ENCODE measurements at places on chromosomes 3 and 15. TPM values are rescaled to one million over a fixed set of nuclear protein-coding genes. Genes with fewer than 3 reads are reported as not detected.

RFX7 gene
- total RNA-seq = 33.8 TPM

PLAAT1 gene
- total RNA-seq = not detected

CAMK2N2 gene
- not detected for total RNA-seq

DPPA2 gene
- total RNA-seq = not detected

SLC9C1 gene
- total RNA-seq = not detected

PLS1 gene
- total RNA-seq = 2.1 TPM

DNA sequence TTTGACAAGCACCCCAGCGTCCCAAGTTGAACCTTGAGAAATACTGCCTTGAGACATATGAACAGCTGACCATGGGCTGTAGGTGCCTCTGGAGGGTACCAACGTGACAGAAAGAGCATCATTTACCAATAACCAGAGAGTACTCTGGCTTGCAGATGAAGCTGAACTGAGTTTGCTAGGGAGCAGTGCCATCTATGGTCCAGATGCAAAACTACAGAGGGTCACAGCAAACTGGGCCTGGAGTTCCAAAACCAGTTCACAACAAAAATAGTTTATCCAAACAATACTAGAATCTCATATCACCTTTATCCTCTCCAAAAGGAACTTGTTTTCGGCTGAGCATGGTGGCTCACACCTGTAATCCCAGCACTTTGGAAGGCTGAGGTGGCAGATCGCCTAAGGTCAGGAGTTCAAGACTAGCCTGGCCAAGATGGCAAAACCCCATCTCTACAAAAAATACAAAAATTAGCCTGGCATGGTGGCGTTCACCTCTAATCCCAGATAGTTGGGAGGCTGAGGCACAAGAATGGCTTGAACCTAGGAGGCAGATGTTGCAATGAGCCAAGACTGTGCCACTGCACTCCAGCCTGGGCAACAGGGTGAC, 69.3 kb downstream of the CHAC1 start:
- no peak overlapping the region for H3K27ac ChIP-seq
- peaks cover 3% of the 10 kb centered on the region for H3K4me1 ChIP-seq
- peaks cover 33% of the 10 kb centered on the region for H3K36me3 ChIP-seq

DNA sequence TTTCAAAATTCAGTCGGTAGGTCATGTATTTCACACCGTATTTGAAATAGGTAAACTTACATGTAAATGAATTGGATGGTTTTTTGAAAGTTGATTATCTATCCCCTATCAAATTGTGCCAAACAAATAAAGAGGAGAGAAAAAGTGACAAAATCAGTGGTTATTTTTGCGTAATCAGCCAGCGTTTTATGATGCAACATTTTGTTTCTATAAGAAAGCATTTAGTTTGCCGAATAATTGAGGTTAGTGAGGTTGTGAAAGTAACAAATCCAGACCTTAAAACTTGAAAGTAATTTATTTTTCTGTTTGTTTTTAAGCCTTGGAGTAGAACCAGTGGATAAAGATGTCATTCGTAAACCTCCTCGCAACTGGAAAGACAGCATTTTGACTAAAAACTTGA, 29.3 kb downstream of the ASTE1 start:
- H3K27ac ChIP-seq = no peak overlapping the region
- no peak overlapping the region for H3K4me3 ChIP-seq
- peaks cover 19% of the 10 kb centered on the region for H3K36me3 ChIP-seq
- H3K4me1 ChIP-seq = peaks cover under 1% of the 10 kb centered on the region

DNA sequence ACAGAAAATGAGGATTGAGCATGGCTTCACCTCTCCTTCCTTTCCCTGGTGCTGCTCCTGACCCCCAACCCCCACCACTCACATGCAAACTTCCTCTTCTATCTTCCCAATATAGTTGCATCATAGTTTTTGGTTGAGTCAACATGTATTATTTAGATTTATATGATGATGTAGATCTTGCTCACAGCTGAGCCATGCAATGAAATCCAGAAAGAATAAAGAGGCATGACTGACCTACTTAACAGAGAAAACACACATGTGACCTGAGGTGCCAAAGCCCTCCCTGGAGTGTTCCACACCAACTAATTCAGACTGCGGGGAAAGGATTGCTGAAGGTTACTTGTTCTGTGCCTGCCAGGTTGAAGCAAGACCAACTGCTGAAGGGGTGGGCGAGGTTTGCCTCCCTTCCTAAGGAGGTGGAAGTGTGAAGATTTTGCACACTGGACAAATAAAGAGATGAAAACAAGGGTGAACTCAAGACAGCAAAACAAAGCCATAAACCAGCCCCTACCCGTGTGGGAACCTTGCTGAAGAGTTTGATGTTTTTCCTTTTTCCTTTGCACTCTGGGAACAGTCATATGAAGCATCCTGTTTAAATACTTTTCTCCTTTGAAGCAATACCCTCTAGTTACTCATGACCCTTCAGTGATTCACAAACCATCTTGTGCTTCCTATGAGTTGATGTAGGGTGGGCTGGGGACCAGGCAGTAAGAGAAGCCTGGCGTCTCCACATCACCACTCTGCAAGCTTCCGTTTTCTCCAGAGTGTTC, 155.2 kb upstream of the UBE2E1 start:
- peaks cover 2% of the 10 kb centered on the region for H3K27me3 ChIP-seq
- H3K4me3 ChIP-seq = no peak overlapping the region
- H3K4me1 ChIP-seq = peaks cover 14% of the 10 kb centered on the region
- H3K36me3 ChIP-seq = no peaks in the 10 kb centered on the region
- H3K27ac ChIP-seq = no peak overlapping the region

- H3K4me1 ChIP-seq = no peaks in the 10 kb centered on the region
- H3K27me3 ChIP-seq = no peaks in the 10 kb centered on the region
- DNase-seq = no peak
- H3K27ac ChIP-seq = no peak overlapping the region
These were observed 17.7 kb downstream of the POC1A start for GRCh38 chr3:52136513-52136912.

DNA sequence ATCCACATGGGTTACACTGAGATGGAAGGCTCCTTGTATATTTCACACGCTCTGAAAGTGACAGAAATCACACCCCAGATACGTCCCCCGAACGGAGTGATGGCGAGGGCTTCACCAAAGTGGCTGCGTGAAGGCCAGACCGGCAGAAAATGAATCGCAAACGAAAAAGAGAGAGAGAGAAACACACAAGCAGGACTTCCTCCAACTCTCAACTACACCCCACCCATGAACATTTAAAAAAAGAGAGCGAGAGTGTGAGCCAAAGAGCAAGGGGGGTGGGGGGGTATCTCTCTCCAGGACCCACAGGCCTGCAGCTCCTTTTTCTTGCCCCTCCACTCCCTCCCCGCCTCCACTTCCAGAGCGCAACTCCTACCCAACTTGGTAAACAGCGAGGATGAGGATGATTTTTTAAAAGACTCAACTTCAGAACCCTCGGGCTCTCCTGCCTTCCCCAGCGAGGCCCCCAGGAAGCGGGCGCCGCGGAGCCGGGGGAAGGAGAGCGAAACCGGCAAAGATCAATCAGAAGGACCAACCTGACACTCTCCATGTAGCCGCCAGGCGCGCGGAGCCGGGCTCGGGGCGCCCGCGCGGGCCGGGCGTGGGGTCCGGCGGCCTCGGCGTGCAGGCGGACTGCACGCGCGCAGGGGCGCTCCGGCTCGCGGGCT, 519.1 kb downstream of the FOXP1 start:
- H3K27ac ChIP-seq = no peak overlapping the region
- H3K27me3 ChIP-seq = no peaks in the 10 kb centered on the region
- peaks cover 65% of the 10 kb centered on the region for H3K4me1 ChIP-seq
- DNase-seq = peak; percentile 76
- H3K36me3 ChIP-seq = peaks cover 15% of the 10 kb centered on the region

DNA sequence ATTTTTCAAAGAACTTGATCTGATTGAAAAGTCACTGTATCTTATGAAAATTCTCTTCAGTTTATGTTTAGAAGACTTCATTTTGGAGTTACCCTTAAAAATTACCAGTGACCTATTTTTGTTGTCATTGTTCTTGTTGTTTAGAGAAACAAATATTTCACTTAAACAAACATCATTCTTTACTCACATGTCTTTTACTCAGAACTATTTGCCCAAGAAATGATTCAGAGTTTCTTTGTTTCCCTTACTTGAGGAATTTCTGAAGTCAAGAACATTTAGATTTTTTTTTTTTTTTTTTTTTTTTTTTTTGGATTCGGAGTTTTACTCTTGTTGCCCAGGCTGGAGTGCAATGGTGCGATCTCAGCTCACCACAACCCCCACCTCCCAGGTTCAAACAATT, 259.6 kb upstream of the UBE2E1 start:
- no peaks in the 10 kb centered on the region for H3K36me3 ChIP-seq
- no peak overlapping the region for H3K27ac ChIP-seq
- no peak overlapping the region for H3K4me3 ChIP-seq
- DNase-seq = no peak

GRCh38 chr15:85764649-85765277, 30.0 kb downstream of the KLHL25 start:
- H3K27ac ChIP-seq = no peak overlapping the region
- no peaks in the 10 kb centered on the region for H3K36me3 ChIP-seq
- no peaks in the 10 kb centered on the region for H3K27me3 ChIP-seq
- DNase-seq = no peak
- no peak overlapping the region for H3K4me3 ChIP-seq
- no peaks in the 10 kb centered on the region for H3K4me1 ChIP-seq

- no peaks in the 10 kb centered on the region for H3K4me1 ChIP-seq
- H3K27ac ChIP-seq = no peak overlapping the region
- no peaks in the 10 kb centered on the region for H3K36me3 ChIP-seq
- DNase-seq = no peak
These were observed 297.1 kb downstream of the NSUN3 start for GRCh38 chr3:94359996-94360395.

- no peaks in the 10 kb centered on the region for H3K27me3 ChIP-seq
- H3K4me1 ChIP-seq = peaks cover 34% of the 10 kb centered on the region
- peak overlapping the region; percentile 4 for H3K4me3 ChIP-seq
These were observed 15.3 kb downstream of the SPCS1 start for GRCh38 chr3:52721002-52721729.

DNA sequence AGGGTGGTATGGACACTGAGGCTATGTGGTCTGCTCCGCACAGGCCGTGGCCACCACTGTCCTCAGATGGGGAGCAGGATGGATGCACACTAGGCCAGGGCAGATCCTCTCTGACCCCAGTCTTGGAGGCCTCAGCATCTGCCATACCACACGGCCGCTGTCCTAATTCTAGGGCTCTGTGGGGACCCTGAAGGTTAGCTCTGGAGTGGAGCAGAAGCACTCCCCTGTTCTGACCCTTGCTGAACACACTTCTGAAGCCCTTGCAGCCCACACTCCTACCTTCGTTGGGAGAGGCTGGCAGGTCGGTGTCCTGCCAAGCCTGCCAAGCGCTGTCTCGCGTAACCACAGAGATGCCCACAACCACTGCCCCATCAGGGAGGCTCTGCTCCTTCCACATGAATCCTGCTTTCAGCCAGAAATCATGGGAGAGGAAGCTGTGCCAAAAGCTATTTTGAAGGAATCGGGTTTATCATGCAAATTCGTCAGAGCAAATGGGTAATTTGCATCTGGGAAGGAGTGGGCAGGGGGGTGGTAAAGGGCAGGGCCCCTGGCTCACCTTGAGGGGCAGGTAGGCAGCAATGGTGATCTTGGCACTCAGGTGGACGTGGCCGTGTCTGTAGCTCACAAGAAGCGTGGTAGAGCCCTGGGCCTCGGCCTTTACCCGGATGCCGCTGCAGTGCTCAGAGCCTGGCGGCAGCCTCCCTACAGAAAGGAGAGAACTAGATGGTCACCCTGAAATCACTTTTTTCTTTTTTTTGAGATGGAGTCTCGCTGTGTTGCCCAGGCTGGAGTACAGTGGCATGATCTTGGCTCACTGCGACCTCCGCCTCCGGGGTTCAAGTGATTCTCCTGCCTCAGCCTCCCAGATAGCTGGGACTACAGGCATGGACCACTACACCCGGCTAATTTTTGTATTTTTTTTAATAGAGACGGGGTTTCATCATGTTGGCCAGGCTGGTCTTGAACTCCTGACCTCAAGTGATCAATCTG, 54.4 kb downstream of the NUP210 start:
- peak overlapping the region; percentile 54 for H3K27ac ChIP-seq
- H3K36me3 ChIP-seq = peaks cover 61% of the 10 kb centered on the region
- H3K27me3 ChIP-seq = no peaks in the 10 kb centered on the region
- no peak overlapping the region for H3K4me3 ChIP-seq

DNA sequence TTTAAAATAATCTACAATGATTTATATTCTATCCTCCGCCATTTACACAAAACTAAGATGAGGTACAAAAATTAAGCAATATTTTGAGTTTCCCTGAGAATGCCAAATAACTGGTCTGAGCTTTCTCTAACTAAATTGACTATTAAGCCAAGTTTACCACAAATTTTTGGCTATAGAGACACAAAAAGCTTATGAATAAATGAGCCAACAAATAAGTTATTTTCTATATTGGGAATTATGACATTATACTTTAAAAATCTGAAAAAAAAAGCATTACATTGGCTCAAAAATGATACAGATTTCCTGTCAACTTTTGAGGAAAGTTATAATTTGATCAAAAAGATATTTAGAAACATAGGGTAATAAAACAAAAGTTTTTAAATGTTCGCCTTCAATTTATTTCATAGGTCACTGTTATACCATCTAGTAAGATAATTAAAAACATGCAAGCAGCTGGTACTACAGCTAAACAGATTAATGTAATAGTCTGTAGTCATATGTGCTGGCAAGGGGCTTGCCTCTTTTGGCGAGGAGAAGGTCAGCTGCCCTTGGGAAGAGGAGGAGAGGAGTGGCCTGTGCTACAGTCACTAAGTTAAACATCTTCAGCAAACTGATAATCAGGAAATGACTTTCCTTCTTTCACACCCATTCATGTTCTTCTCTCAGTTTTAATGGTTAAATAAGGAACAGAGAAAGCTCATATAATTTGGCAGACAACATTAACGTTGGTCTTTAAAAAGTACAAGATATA, 318.5 kb downstream of the TBC1D5 start:
- no peak for DNase-seq
- no peak overlapping the region for H3K4me3 ChIP-seq
- no peaks in the 10 kb centered on the region for H3K27me3 ChIP-seq

GRCh38 chr15:68500363-68501258, 68.6 kb upstream of the ITGA11 start:
- H3K36me3 ChIP-seq = no peaks in the 10 kb centered on the region
- H3K27ac ChIP-seq = no peak overlapping the region
- peaks cover 8% of the 10 kb centered on the region for H3K4me1 ChIP-seq

- no peak for DNase-seq
- no peak overlapping the region for H3K4me3 ChIP-seq
- peaks cover 53% of the 10 kb centered on the region for H3K4me1 ChIP-seq
- no peak overlapping the region for H3K27ac ChIP-seq
- peaks cover 3% of the 10 kb centered on the region for H3K36me3 ChIP-seq
These were observed 57.8 kb downstream of the CCNL1 start for GRCh38 chr3:157102098-157102497.

GRCh38 chr3:112360561-112360960, 27.6 kb downstream of the CD200 start:
- H3K4me3 ChIP-seq = no peak overlapping the region
- H3K27me3 ChIP-seq = no peaks in the 10 kb centered on the region
- peaks cover 45% of the 10 kb centered on the region for H3K4me1 ChIP-seq
- DNase-seq = no peak

- H3K4me3 ChIP-seq = no peak overlapping the region
- H3K4me1 ChIP-seq = peaks cover 18% of the 10 kb centered on the region
- peaks cover under 1% of the 10 kb centered on the region for H3K36me3 ChIP-seq
These were observed 4.4 kb upstream of the PSMD6 start for GRCh38 chr3:64027658-64028057.
